Regular cardiac myocyte (primary cell): ENCODE measurements at places on chromosomes 7 and 10. TPM values are rescaled to one million over a fixed set of nuclear protein-coding genes. Genes with fewer than 3 reads are reported as not detected.

Gene HYCC1
- 123 and 152 TPM in 2 replicates for total RNA-seq

Gene CLCN1
- total RNA-seq = not detected in 2 replicates

Gene EPHA1
- 0.58 TPM in 1 of 2 replicates, not detected in the other for total RNA-seq

Gene GJD4
- total RNA-seq = not detected in 2 replicates

Gene CCDC71L
- 15.1 and 24.8 TPM in 2 replicates for total RNA-seq

Gene WNT8B
- total RNA-seq = not detected in 2 replicates

Gene SPDYE8
- not detected in 2 replicates for total RNA-seq

Gene PLEKHS1
- not detected in 2 replicates for total RNA-seq
